Lower lobe of right lung (tissue), 2 donors: ENCODE measurements at places on chromosomes 11 and 22.

- no peak for DNase-seq
Observed at GRCh38 chr11:103488031-103488461, 378.8 kb downstream of the DYNC2H1 start.

GRCh38 chr11:116879800-116880625 lies 42.6 kb upstream of the APOA1 start:
- DNase-seq = no peak

GRCh38 chr11:127888386-127888785 lies 699.0 kb downstream of the ETS1 start:
- DNase-seq = no peak

DNA sequence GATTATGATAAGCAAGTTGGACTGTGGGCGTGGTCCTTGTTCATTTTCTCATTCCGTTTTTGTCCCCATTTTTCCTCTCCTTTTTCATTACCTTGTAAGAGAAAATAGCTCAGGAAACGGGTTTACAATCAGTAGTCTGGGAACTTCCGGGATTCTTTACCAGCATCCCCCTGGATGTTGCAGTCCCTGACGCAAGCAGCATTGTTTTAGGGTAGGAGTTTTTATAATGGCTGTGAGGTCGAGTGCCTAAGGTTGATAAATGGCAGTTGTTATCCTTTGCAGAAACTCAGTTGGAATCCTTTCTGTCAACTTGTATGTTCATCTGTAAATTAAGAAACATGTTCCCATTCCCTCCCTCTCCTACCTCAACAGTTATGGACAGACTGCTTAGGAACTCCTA lies 68.3 kb downstream of the ARHGEF12 start:
- DNase-seq = no peak

- no peak for DNase-seq
Observed at GRCh38 chr11:70029115-70029860, 48.8 kb upstream of the ANO1 start.

GRCh38 chr22:32854351-32854804 lies 52.9 kb downstream of the TIMP3 start:
- no peak for DNase-seq

- no peak for DNase-seq
Observed at GRCh38 chr22:19632668-19633148, 81.6 kb upstream of the SEPTIN5 start.

GRCh38 chr11:70407121-70407520 lies 8.8 kb downstream of the CTTN start:
- no peak for DNase-seq

GRCh38 chr11:12518606-12519385 lies 141.4 kb downstream of the PARVA start:
- DNase-seq = no peak

DNA sequence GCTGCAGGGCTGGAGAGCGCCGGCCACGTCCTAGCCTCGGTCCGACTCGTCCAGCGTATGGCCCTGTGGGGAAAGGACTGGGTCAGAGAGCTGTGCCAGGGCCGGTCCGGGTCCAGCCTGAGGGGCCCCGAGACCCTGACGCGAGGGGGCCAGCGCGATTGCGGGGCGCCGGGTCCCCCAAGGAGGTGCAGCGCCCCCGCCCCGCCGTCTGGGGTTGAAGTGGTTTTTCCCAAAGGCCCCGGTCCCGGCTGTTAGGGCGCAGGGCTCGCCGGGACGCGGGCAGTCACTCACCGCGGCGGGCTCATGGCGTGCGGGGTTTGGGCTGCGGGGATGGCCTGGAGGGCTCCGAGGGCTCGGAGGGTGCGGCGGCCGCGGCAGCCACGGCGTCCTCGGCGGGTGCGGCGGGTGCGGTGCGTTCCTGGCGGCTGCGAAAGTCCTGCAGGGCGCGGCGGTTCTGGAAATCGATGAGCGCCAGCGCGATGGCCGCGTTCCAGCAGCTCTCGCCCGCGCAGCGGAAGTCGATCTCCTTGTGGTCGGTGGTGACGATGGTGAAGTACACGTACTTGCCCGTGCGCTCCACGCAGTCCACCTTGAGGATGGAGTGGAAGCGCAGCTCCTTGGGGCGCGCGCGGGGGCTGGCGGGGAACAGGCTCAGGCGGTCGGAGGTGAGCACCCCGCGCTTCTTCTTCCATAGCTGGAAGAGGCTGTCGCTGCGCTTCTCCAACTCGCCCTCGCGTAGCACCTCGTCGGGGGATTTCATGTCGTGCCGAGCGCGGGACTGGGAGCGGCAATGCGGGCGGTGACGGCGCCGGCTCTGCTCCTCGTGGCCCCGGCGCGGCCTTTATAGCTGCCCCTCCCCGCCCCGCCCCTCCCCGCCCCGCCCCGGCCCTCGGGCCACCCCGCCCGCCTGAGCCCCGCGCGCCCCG lies at the start of gene PHLDA2:
Gene PHLDA2 (minus strand): TSS at position 816 of the 926 bp plus-strand sequence. CDS start 56 bp downstream, at position 760.
- peak; percentile 72 for DNase-seq

DNA sequence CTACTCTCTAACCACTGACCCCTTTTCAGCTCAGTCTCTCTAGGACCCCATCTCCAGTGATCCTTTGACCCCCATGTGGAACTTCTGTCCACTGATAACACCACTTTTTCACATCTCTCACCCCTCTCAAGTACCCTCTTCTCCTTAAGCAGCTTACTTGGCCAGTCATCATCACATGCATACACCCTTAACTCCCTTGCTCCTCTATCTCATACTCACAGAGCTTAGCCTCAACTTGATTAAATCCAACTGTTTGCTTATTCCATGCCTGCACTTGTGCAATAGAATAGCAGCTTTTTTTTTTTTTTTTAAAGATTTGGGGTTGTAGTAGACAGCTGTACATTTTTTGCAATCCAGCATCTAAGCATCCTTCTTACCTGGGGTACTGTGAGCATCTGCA lies 22.2 kb downstream of the AQP11 start:
- no peak for DNase-seq

DNA sequence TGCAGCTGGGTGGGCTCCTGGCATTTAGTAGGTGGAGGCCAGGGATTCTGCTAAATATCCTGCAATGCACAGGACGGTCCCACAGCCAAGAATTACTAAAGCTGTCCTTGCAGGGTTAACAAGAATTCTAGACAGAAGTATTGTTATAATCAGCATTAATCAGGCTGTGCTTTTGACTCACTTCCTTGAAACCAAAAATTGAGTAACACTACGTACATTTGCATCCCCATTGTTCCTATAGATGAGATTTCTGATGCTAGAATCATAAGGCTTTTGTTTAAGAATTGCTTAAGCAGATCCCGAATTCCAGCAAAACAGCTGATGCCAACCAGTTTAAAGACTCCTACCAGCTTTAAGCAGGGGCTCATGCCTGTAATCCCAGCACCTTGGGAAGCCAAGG lies 11.4 kb downstream of the SLC6A5 start:
- DNase-seq = no peak

DNA sequence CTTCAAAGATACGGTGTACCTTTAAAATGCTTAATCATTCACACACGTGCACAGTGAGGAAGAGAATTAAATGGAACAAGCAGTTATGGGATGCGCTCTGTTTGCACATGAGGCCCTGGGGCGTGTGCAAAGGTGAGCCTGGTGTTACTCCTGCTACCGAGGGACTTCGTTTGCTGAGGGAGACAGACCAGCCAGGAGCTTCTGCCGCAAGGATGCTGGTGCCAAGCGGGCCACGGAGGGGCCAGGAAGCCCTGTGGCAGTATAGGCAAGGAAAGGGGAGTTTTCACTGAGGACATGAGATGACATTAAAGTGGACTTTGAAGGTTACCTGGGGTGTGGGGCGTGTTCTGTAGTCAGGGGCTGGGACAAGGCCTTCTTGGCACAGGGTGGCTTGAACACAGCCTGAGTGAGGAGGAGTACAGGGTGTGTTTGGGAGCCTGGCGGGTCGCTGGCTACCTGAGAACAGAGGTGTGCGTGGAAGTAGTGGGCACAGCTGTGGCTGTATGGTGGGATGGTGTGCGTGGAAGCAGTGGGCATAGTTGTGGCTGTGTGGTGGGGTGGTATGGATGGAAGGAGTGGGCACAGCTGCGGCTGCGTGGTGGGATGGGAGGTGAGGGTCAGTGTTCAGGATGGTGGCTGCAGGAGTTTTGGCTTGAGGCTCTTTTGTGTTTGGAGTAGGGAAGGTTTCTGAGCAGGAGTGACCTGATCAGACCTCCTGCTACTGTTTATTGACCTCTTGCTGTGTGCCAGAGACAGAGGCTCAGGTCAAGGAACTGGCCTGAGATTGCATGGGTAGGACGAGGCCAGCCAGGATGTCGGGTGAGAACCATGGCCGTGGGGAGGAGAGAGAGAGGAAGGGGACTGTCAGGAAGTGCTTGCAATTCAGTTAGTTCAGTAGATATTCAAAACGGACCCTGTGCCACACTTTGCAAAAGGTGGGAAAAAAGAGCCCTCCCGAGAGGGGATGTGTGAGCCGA lies 13.7 kb downstream of the TBC1D22A start:
- no peak for DNase-seq

DNA sequence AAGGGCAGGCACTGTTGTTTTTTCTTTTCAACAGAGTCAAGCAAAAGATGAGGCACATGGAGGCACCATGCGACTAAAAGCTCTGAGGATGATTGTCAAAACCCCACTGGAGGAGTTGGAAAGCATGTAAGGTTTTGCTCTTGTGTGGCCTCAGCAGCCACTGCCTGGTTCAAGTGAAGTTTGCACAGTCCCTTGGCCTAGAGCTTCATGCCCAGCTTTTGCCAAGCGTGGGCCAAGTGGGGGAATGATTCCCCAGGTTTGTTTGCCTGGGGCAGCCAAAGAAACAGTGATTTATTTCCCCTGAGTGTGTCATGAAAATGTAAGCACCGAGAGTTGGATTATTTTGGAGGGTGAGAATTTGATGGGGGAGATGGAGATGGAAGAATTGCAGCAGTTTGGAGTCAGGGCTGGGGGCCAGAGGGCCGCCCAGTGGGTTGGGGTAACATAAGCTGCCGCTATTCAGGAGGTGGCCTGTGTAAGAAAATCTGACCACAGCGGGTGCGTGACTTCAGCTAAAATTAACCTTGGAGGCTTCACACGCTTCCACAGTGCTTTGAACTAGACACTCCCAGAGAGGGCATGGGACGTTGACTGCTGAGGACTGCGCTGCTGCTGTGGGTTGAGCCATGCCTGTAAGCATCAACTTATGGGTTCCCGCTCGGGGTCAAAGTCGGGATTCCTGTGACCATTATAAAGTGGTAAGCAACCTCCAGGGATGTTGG lies 100.7 kb downstream of the NAV2 start:
- DNase-seq = no peak

- DNase-seq = no peak
Observed at GRCh38 chr11:28539239-28540030, 431.2 kb downstream of the METTL15 start.

DNA sequence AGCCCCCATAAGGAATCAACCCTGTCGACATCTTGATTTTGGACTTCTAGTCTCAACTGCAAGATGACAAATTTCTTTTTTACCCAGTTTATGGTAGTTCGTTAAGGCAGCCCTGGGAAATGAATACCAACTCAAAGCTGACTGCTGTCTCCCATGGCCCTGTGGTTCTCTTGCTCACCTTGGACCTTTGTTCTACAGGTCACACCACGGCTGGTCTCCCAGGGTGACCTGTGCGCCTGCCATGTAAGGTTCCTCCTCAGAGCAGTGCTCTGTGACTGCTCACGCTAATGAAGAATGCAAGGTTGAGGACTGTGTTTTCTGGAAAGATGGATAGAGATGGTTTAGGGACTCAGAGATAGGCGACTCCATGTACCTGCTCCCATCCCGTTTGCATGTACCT lies 68.2 kb downstream of the ZNRF3 start:
- DNase-seq = no peak

DNA sequence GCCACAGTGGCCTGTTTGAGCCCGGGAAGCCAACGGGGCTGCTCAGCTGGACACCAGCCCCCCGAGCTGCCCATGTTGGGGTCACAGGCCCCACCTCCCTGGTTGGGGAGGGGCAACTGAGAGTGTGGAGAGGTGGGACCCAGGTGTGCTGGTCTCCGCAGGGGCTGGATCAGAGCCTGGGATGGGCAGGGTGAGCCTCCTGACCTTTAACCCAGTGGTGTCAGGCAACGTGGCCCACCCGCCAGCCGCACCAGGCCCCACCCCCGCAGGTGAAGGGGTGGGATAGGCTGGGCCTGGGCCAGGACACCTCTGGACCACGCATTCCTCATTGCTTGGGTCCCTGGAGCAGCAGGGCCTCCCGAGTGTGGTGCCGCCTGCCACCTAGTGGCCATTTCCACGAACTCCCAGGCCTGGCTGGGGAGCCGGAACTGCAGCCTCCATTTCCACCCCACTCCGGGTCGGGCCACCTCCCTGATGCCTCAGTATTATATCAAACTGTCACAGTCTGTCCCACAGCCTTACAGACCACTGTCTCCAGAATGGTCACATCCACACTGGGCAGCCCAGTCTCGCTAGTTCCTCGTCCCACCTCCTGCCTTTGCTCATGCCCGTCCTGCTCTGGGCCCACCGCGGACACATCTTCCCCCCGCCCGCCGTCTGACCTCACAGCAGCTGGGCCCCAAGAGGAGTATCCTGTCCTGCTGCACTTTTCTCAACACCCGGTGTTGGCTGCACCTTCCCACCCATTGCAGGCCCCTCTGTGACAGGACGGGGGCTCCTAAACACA lies 13.3 kb upstream of the PPP6R3 start:
- peak; percentile 85 for DNase-seq

- no peak for DNase-seq
Observed at GRCh38 chr11:71999798-72000197, 1.1 kb downstream of the IL18BP start.

GRCh38 chr22:28120691-28121592 lies 201.9 kb upstream of the PITPNB start:
- DNase-seq = no peak

DNA sequence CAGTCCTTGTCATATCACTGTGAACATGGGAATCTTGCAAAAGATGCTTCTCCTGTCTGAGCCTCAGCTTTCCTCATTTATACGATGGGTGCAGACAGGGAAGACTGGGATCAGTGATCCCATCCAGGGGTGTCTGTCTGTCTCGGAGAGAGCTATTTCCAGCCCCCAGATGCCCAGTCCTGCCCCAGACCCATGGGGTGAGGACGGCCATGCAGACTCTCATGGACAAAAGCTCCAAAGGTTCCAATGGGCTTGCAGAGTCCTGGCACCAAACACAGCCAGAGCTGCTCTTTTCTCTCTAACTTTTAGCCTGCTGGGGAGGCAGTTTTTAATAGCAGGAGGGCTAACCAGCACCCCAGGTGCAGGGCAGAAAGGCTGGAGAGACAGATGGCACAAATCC lies 5.2 kb downstream of the SCUBE1 start:
- no peak for DNase-seq

- DNase-seq = no peak
Observed at GRCh38 chr22:44045145-44045544, 21.0 kb downstream of the PARVB start.

DNA sequence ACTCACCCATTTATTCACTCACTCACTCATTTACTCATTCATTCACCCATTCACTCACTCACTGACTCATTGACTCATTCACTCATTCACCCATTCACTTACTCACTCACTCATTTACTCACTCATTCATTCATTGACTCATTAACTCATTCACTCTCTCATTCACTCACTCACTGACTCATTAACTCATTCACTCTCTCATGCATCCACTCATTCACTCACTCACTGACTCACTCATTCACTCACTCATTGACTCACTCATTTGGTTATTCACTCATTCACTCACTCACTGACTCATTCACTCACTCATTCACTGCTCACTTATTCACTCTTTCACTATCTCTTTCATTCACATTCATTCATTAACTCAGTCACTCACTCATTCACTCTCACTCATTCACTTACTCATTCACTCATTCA lies 2.5 kb upstream of the MUC5AC start:
- no peak for DNase-seq

- no peak for DNase-seq
Observed at GRCh38 chr11:86919557-86920210, 35.5 kb downstream of the FZD4 start.

GRCh38 chr11:32033491-32033890 lies 57.4 kb upstream of the RCN1 start:
- DNase-seq = no peak
